Immature natural killer cell (primary cell): ENCODE measurements at places on chromosomes 13 and 19.

DNA sequence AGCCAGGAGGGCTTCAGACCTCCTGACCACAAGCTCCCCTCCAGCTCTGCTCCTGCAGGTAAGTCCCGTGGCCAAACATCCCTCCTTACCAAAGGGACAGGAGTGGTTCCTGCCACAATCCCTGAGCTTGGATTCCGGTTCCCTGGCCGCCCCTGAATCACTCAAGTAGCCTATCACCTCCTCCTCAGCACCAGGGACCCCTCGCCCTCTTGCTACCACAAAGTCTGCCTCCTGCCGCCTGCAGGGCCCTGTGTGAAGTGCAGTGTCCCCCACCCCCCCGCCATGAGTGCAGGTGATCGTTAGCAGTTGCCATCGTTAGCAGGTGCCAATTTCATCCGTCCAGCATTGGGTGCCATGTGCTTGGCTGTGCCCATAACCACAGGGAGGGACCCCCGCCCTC lies 40.8 kb upstream of the RANBP3 start:
- no peak for DNase-seq
- no peak overlapping the region for H3K4me3 ChIP-seq
- no peaks in the 10 kb centered on the region for H3K27me3 ChIP-seq
- H3K27ac ChIP-seq = no peak overlapping the region
- no peaks in the 10 kb centered on the region for H3K36me3 ChIP-seq

DNA sequence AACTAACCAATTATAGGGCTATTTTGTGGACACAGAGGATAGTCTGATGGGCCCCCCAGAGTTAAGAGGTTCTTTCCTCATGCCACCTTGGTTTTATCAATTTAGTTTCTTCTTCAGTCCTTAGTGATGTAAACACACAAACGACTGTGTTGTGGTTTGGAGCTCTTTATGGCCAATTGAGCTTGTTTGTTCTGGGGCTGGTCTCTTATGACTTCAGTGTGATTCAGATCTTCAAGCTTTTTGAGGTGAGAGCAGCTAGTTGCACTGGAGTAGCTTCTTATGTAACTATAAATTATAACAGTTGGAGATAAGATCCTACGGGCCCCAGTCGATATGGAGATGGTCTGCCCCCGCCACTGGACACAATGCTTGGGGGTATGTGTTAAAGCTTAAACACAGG lies 22.0 kb upstream of the GJB6 start:
- H3K4me1 ChIP-seq = no peaks in the 10 kb centered on the region
- H3K27ac ChIP-seq = no peak overlapping the region
- H3K36me3 ChIP-seq = no peaks in the 10 kb centered on the region

DNA sequence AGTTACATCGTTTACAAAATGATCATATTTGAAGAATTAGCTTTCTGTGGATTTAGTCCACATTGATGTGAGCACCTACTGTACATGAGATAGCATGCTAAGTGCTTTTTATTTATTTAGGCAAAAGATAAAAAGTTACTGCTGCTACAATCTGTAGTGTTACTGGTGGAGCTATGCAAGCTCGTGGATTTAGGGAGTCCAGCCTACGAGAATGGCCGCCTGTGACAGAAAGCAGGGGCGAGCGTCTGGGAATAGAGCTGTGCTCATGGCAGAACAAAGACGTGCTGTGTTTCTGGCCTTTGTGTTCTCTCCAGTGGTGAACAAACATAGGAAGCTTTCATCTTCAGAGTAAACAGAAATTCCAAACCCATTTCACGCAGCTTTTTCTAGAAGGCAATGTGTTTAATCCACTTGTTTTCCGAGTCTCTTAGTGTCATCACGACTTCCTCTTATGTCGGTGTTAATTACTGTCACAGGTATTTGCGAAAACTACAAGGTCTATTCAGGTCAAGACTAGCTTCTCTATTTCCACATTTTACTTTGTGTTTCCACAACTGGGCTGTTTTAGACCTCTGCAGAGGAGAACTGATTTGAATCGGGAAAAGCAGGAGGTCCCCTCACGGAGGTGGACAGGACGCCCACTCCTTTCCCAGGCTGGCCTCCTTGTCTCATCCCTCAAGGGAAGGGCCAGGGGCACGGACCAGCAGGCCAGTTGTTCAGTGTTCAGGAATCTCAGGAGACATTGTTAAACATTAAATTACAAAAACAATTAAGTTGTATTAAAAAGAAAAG lies 67.3 kb downstream of the ATP11A start:
- peaks cover 2% of the 10 kb centered on the region for H3K27me3 ChIP-seq
- no peak overlapping the region for H3K27ac ChIP-seq
- peaks cover 11% of the 10 kb centered on the region for H3K4me1 ChIP-seq
- H3K4me3 ChIP-seq = no peak overlapping the region
- H3K36me3 ChIP-seq = no peaks in the 10 kb centered on the region

DNA sequence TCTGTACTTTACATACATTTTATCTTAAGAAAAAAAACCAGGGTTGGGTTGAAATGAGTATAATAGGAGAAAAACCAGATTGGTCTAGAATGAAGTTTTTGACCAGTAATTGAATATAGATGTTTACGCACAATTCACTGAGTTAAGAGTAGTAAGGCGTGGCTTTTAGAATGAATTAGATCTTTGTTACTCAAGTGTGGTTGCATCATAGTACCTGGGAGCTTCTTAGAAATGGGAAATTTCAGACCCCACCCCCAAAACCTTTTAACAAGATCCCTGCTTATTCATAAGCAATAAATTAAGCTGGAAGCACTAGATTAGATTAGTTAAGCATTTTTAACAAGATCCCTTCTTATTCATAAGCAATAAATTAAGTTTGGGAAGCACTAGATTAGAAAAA lies 28.7 kb upstream of the LMO7 start:
- H3K27me3 ChIP-seq = peaks cover 3% of the 10 kb centered on the region
- no peak overlapping the region for H3K27ac ChIP-seq
- H3K36me3 ChIP-seq = peaks cover 17% of the 10 kb centered on the region
- no peaks in the 10 kb centered on the region for H3K4me1 ChIP-seq
- DNase-seq = no peak
- no peak overlapping the region for H3K4me3 ChIP-seq

- no peak overlapping the region for H3K27ac ChIP-seq
- H3K36me3 ChIP-seq = no peaks in the 10 kb centered on the region
- no peak overlapping the region for H3K4me3 ChIP-seq
- H3K27me3 ChIP-seq = peaks cover 10% of the 10 kb centered on the region
- no peaks in the 10 kb centered on the region for H3K4me1 ChIP-seq
- no peak for DNase-seq
Measured at GRCh38 chr19:15701757-15702533, 25.9 kb upstream of the OR10H2 start.

GRCh38 chr19:5342573-5343201 lies 2.1 kb upstream of the PTPRS start:
- no peak overlapping the region for H3K4me3 ChIP-seq
- no peaks in the 10 kb centered on the region for H3K36me3 ChIP-seq
- no peak overlapping the region for H3K27ac ChIP-seq
- peaks cover 16% of the 10 kb centered on the region for H3K27me3 ChIP-seq
- peaks cover 7% of the 10 kb centered on the region for H3K4me1 ChIP-seq
- DNase-seq = no peak

- no peaks in the 10 kb centered on the region for H3K36me3 ChIP-seq
- DNase-seq = no peak
- H3K27me3 ChIP-seq = peaks cover 4% of the 10 kb centered on the region
- no peak overlapping the region for H3K4me3 ChIP-seq
Measured at GRCh38 chr13:25109341-25109740, 13.4 kb downstream of the PABPC3 start.

- no peak overlapping the region for H3K27ac ChIP-seq
- H3K27me3 ChIP-seq = no peaks in the 10 kb centered on the region
- no peak for DNase-seq
- H3K4me1 ChIP-seq = no peaks in the 10 kb centered on the region
- H3K36me3 ChIP-seq = peaks cover 3% of the 10 kb centered on the region
Measured at GRCh38 chr19:56660381-56661107, 11.0 kb downstream of the ZNF835 start.

DNA sequence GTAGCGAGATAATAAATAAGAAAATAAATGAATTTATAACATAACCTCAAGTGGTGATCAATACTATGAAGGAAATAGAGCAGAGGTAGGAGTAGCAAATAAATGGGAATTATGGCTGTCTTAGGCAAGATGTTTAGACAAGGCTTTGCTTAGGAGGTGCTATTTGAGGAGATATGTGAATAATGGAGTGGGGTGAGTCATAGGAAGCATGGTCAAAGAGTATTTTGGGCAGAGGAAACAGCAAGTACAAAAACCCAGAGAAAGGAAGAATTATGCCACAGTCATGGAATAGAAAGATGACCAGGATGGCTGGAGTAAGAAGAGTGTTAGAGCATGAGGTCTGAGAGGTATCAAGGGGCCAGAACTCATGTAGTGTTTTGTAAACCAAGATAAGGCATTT lies 33.6 kb upstream of the LPAR6 start:
- no peak overlapping the region for H3K27ac ChIP-seq
- H3K36me3 ChIP-seq = peaks cover 12% of the 10 kb centered on the region
- H3K27me3 ChIP-seq = no peaks in the 10 kb centered on the region
- peaks cover 31% of the 10 kb centered on the region for H3K4me1 ChIP-seq
- DNase-seq = no peak

DNA sequence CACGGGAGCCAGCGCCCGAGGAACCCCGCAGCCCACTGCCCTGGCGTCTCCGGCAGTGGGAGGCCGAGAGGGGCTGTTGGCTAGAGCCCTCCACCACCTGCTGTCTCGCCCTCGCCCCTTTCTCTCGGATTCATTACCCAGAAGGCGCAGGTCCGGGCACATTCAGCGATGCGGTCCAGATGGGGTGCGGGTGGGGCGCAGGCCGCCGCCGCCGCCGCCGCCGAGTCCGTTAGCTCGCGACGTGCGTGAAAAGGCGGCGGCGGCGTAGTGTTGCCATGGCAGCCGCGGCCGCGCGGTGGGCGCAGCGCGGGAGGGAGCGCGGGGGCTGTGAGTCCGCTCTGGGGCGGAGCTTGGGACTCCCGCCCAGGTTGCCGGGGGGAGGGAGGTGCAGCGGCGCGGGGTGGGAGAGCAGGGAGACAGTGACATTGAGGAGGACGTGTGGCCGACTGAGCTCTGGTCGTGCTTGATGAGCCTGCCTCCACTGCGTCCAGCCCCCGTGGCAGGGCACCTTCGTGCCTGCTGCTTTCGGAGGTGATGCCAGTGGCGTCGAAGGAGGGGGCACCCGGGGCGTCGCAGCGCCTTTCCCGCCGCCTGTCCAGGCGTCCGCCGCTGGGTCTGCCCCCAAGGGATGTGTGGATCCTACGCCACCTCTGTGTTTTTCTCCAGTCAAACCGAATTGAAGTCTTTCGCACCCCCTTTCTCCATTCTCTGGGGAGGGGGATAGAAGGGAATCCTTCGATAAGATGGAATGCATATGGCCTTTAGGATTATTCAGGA lies at the start of gene KATNAL1:
Gene KATNAL1, minus strand, starts transcription at position 358 of the 777 bp plus-strand sequence. CDS start 23,774 bp downstream, outside the sequence.
- H3K4me1 ChIP-seq = peaks cover 10% of the 10 kb centered on the region
- peak within 1 kb of the TSS; percentile 89 for H3K4me3 ChIP-seq
- DNase-seq = peak; percentile 79
- H3K36me3 ChIP-seq = no peaks in the 10 kb centered on the region
- H3K27me3 ChIP-seq = peaks cover 3% of the 10 kb centered on the region

DNA sequence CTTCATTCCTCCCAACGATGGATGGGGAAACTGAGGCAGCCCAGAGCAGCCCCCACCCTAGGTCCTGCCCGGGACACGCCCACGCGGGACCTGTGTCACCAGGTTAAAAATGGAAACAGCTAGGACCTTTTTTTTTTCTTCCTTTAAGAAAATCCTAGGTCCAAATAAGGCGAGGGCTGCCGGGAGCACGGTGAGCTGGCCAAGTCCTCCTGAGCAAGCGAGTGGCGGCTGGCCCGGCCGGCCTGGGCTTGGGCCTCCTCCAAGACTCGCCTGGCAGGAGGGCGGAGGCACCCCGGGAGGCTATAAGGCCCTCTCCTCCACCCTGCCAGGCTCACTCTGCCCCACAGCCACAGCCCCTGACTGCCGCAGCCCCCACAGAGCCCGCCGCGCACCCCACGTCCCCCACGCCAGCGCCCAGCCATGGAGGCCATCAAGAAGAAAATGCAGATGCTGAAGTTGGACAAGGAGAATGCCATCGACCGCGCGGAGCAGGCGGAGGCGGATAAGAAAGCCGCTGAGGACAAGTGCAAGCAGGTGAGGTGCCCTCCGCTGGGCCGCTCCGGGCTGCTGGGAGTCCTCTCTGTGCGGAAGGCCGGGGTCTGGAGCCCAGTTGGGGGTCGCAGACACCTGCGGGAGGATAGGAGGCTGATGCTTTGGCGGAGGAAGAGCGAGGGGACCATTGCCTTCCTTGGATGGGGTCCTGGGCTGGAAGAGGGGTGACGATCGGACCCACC lies 8.9 kb upstream of the TPM4 start:
- H3K36me3 ChIP-seq = no peaks in the 10 kb centered on the region
- no peak overlapping the region for H3K4me3 ChIP-seq
- H3K4me1 ChIP-seq = peaks cover 14% of the 10 kb centered on the region
- H3K27me3 ChIP-seq = peaks cover 3% of the 10 kb centered on the region
- no peak overlapping the region for H3K27ac ChIP-seq
- DNase-seq = no peak

- no peaks in the 10 kb centered on the region for H3K4me1 ChIP-seq
- no peaks in the 10 kb centered on the region for H3K27me3 ChIP-seq
- no peak for DNase-seq
- H3K4me3 ChIP-seq = no peak overlapping the region
- H3K27ac ChIP-seq = no peak overlapping the region
- H3K36me3 ChIP-seq = no peaks in the 10 kb centered on the region
Measured at GRCh38 chr13:31009166-31009565, 76.7 kb downstream of the TEX26 start.

DNA sequence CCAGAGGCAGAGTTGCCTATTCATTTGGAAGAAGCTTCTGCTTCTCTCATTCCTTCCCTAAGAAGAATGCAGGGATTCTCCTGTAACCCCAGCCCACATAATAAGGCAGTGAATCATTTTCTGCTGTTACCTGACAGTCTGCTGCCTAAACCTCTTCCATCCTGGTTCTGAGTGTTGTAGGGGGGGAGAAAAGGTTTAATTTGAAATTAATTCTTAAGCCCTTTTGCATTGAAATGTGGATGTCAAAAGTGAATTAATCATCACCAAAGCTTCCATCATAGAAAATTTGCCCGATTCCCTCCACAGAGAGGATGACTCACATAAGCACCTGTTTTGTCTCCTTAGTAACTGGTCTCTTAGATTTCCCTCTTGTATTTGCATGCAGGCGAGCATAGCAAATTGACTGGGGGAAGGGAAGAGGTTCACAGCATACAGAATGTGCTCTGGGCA lies 146.7 kb upstream of the FNDC3A start:
- H3K27ac ChIP-seq = no peak overlapping the region
- peaks cover 2% of the 10 kb centered on the region for H3K27me3 ChIP-seq
- H3K4me1 ChIP-seq = peaks cover 17% of the 10 kb centered on the region
- peaks cover 7% of the 10 kb centered on the region for H3K36me3 ChIP-seq

DNA sequence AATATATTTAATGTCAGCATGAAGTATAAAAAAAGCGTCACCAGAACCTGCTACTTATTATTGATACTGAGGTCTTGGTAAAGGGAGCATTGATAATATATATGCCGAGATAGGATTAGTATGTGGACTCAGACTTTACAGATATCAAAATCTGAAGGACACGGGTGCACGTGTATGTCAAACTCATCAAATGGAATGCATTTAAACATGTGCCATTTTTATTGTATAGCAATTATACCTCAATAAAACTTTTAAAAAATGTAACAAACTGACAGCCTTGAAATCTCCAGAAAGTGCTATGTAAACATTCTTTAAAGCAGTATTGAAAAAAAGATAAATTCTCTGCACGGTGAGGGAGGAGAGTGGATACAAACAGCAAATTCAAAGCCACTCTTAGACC lies 157.9 kb downstream of the RNF17 start:
- H3K27ac ChIP-seq = peak overlapping the region; percentile 92
- peak overlapping the region; percentile 93 for H3K4me3 ChIP-seq
- no peaks in the 10 kb centered on the region for H3K36me3 ChIP-seq
- DNase-seq = no peak
- H3K4me1 ChIP-seq = peaks cover 23% of the 10 kb centered on the region

- no peaks in the 10 kb centered on the region for H3K27me3 ChIP-seq
- H3K27ac ChIP-seq = no peak overlapping the region
- DNase-seq = no peak
- no peak overlapping the region for H3K4me3 ChIP-seq
- no peaks in the 10 kb centered on the region for H3K4me1 ChIP-seq
- no peaks in the 10 kb centered on the region for H3K36me3 ChIP-seq
Measured at GRCh38 chr13:93080587-93080986, 146.0 kb upstream of the GPC6 start.
